ENCODE measurements at places on chromosomes 13 and 19.

- DNase-seq: no peak
Measured at GRCh38 chr13:114155926-114156883, 22.9 kb upstream of the CFAP97D2 start.

DNA sequence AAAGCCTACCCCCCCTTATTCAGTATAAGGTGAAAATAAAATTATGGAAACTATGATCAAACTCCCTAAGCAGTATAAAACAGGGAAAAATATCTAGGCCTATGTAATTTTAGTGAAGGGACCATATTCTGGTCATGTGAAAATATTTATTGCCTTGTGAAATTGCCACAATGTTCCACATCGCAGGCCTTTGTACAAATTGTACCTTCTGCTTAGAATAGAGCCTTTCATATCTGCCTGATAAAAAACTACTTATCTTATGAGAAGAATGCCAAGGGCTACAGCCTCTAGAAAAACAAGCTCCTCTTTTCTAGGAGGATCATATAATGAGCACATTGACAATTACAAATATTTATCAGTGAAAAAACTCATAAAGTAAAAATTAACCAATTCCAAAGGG is 1280.0 kb downstream of the EFNB2 start:
- DNase-seq: no peak

DNA sequence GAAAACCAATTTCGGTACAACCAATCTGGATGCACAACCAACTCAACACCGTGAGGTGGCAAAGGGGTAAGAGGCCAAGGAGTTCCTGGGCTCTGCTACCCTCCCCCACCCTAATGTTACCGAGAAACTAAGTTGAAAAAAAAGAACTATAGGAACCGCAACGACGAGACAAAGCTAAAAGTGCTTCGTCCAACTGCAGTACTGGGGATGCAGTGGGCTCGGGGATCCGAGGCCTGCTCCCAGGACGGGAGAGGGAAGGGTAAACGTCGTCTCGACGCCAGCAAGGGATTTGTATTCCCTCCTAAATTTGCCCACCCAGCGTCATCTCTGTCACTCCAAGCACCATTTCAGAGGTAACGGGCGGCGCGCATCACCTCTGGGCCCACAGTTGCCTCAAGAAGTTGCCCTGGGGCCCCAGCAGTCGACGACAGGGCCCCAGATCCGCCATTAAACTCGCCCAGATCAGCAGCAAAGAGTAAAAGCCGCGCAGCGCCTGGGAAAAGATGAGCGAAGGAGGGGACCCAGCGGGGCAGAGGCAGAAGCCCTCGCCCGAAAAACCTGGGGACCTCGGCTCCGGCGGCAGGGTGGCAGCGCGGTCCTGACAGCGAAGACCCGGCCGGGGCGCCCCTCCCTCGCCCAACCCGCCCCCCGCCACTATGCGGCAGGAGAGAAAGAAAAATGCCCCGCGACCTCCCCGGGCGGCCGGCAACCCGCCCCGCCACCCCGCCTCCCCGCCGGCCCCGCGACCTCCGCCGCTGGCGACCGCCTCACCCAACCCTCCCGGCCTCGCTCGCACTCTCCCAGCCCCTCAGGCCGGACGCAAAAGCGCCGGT is 752 bp downstream of the ZMYM5 start:
- peak; percentile 25 for DNase-seq

DNA sequence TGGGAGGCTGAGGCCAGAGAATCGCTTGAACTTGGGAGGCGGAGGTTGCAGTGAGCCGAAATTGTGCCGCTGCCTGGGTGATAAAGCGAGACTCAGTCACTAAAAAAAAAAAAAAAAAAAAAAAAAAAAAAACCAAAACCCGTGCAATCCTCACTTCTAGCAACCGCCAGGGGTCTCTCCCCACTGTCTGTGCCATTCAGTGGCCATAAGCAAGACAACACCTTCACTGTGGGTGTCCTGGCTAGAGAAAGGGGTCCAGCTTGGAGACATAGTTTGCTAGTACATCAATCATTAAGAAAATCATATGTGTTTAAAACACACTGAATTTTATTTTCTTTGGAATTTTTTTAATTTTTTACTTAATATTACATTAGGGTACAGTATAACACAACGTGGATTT is 68.2 kb downstream of the RASL11A start:
- DNase-seq: no peak

- DNase-seq: no peak
Measured at GRCh38 chr13:77305266-77305665, 21.6 kb downstream of the MYCBP2 start.

DNA sequence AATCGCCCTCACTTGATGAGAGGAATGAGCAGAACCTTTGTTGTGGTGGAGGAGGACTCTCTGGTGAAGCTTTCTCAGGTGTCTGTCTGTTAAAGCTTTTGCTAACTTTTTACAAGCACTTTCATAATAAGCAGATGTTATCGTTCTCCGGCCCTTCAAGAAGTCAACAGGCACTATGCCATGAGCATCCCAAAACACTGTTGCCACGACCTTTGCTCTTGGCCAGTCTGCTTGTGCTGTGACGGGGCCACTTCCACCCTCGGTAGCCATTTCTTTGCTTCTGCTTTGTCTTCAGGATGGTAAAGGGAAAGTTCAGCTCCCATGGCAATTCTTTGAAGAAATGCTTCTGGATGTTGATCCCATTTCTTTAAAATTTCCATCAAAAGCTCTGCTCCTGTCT is 93.5 kb upstream of the ANKRD10 start:
- DNase-seq: no peak

DNA sequence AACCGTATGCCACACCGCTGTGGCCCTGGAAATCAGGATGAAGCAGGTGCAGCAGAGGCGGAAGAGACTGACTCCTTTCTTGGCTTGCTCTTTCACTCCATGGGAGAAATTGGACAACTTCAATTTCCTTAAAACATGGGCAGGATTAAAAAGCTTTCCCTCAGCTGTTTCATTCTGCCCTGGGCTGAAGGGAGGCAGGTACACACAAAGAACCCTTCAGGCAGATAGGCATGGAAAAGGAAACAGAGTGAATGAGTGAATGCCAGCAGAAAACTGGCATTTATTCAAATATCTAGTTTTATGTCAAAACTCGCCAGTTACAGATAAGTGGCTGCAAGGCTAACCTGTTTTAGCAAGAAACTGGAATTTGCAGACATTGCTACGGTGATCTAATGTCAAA is 71.0 kb upstream of the SLC15A1 start:
- DNase-seq: no peak

DNA sequence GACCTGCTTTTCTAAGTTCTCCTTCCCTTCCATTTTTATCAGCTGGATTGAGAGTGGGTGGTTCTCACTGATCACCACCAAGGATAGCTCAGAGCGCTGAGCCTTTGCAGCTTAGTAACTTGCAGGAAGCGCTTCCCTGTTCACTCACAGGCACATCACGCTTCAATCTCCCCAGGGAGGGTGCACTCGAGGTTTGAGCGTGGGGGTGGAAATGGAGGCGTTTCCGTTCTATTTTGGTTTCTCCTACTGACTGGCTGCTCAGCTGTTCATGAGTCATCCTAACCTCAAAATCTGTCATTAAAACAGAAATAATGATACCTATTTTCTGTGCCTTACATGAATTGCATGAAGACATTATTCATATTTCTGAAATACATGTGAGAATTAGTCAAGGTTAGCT is 292.1 kb downstream of the SPRY2 start:
- DNase-seq: peak; percentile 9

DNA sequence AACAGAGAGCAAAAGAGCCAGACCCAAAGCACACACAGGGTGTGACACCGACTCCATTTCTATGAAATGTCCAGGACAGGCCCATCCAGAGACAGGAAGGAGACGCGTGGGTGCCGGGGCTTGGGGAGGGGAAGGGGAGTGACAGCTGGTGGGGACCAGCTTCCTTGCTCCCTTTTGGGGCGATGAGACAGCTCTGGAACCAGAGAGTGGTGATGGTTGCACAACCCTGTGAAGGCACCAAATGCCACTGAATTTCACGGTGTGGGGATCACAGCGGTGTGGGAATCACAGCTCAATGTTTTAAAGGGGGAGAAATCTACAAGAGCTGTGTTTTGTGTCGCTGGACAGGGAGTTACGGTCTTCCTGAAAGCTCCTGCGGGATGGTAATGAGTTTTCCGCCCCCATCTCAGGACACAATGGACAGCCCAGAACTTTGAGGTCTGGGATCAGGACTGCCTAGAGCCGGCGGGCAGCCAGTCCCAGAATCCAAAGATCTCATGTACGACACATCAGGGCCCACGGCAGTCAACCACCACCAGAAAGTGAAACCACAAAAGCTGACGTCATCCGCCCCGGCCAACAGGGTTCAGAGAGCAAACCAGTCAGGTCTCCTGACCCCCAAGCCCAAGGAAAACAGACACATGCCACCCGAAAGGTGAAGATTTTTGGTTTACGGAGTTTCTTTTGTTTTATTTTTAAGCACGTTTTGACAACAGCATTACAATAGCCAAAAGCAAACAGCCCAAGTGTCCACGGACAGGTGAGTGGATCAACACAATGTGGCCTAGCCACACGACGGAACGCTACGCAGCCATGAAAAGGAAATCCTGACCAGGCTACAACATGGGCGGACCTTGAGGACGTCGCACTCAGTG is 7.3 kb downstream of the SGTA start:
- peak; percentile 41 for DNase-seq

DNA sequence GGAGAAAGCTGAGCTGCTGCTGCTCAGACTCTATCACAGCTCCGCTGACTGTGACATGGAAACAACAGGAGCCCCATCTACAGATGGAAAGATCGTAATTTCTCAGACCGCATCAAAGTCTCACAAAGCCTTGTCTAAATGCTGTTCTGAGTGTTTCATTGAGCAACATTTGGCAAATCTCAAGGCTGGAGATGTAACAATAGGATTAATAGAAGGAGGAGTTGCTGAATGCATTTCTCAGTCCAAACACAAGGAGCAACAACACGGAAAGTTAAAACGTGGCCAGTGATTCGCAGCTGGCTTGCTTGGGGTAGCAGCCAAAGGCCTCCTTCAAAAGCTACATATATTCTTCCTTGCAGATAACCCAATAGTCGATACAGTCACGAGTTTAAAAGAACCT is 55.7 kb downstream of the MRPL57 start:
- no peak for DNase-seq

DNA sequence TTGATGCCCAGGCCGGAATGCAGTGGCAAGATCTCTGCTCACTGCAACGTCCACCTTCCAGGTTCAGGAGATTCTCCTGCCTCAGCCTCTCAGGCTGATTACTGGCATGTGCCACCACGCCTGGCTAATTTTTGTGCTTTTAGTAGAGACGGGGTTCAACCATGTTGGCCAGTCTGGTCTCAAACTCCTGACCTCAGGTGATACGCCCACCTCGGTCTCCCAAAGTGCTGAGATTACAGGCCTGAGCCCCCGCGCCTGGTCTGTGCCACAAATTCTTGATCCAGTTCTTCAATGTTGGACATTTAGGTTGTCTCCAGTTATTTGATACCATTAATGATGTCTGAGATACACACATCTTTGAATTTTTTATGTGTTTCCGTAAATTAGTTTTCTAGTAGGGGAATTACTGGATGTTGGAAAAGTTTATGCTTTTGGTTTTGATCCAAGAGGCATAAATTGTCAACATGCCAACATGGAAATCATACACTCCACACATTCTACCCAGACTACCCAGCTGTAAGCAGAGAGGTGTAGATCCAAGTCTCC is 525 bp upstream of the COG3 start:
- DNase-seq: no peak

- no peak for DNase-seq
Measured at GRCh38 chr13:59112221-59112718, 1051.5 kb downstream of the DIAPH3 start.

DNA sequence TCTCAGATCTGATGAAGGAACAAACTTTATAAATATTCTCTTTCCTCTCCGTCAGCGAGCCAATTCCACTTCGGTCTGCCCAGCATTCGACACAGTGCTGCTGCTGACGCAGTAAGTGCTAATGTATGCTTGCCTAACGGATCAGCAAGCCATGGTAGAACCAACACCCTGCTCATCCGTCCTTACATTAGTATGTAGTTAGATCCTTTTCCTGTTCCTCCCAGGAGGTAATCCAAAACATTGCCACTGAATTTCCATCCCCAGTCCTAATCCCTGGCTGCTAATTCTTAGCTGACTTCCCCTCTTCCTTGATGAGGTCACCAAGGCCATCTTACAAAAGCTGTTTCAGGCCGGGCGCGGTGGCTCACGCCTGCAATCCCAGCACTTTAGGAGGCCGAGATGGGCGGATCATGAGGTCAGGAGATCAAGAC is 88.0 kb downstream of the STARD13 start:
- DNase-seq: no peak

DNA sequence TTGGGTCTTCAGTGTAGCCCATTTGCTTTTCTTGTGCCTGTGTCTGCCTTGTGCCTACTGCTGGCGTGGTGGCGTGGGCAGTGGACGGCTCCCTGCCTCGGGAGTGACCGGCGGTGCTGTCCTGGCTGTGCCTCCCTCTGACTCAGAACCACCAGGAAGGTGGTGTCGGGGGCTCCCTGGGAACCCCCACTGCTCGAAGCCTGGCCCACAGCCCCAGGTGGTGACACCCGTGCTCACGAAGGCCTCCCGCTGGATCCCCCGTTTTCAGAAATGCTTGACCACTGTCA is 5.1 kb upstream of the AMH start:
- DNase-seq: no peak

GRCh38 chr13:105069106-105069505 is 1466.4 kb downstream of the EFNB2 start:
- no peak for DNase-seq

- no peak for DNase-seq
Measured at GRCh38 chr19:57512845-57513244, 13.1 kb downstream of the ZNF773 start.

Data from stimulated activated CD8-positive, alpha-beta memory T cell treated with anti-CD3 and anti-CD28 coated beads, Interleukin-2, amount 100 ng/mL, for 1 hour (primary cell).